Urinary bladder (tissue), 4 donors: ENCODE measurements at places on chromosomes 12 and 14.

- no peak for DNase-seq
Observed at GRCh38 chr14:65297744-65298143, 114.8 kb upstream of the FUT8 start.

- DNase-seq, result peak; percentile 76
Observed at GRCh38 chr12:52010152-52010622, 3.4 kb downstream of the TAMALIN start.

- DNase-seq, result no peak
Observed at GRCh38 chr12:115474539-115475353, 790.8 kb upstream of the TBX3 start.

GRCh38 chr12:68944296-68945076 lies 11.5 kb upstream of the CPM start:
- no peak for DNase-seq

DNA sequence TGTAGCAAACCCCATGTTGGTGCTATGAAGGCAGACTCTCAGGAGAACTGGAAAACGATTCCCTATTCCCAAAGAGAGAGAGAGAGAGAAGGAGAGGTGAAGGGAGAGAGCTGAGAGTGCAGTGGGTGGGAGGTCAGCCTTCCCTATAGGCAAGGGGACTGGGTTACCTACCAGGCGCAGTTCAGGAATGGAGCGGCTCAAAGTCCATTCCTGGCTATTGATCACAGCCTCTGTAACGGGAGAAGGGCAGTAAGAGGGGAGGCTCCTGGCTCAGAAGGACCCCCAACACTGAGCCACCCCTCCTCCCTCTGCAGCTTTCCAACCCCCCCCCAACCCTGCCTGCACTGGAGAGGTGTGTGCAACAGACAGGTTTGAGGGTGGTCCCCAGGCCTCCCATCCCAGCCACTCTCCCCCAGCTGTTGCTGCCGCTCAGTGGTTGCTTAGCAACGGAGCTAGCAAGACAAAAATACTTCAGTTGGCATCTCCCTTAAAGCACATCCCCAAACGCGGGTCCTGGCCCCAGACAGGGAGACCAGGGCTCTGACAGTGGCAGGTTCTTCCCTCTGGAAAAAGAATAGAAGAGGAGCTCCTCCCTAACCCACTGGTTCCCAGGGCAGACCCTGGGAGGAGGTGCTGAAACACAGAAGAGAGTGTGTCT lies 3.2 kb downstream of the AGAP2 start:
- DNase-seq, result no peak

DNA sequence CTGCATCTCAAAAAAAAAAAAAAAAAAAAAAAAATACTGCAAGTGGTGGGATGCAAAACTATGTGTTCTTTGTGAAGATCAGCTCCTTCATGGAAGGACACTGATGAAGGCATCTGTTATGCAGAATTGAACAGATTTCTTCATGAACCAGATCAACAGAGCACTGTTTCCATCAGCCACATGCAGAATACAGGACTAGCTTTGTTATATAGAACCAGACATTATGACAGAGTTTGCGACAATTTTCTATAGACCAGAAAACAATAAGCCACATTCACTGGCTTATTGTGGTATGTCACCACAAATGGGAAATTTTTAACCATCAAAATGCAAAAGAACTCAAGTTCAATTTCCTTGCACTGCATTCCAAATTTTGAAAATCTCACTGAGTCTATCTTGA lies 34.7 kb downstream of the CIT start:
- DNase-seq, result no peak

DNA sequence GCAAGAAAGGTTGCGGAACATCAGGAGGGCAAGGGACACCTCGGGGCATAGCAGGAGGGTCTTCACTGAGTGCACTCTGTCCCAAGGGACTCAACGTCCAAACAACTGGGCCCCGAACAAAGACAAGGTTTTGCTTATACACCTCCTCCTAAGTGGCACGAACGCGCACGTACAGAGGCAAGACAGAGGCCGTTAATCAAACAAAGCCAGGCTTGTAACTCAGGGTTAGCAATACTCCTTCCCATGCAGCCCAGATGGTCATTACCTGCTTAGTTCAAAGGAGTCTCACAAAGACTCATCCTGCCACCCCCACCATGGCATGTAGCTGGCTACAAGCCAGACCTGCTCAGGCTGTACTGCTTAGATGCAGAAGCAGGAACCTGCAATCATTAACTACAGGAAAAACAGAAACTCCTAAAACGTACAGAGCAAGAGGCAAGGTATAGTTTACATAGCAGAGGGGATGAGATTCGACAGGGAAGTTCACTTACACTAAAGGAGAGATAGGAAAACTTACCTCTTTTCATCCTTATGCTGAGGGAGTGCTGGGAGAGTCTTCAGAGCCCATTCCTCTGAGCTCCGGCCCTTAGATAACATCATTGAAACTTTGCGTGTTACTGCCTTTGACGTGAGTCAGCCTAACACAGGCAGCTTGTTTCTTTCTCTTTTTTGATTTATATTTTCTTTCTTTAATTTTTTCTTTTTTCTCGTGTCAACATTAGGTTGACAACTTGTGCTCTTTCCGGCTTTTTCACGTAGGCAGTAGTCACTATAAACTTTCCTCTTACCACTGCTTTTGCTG lies 1319.1 kb downstream of the TMEM121 start:
- no peak for DNase-seq

DNA sequence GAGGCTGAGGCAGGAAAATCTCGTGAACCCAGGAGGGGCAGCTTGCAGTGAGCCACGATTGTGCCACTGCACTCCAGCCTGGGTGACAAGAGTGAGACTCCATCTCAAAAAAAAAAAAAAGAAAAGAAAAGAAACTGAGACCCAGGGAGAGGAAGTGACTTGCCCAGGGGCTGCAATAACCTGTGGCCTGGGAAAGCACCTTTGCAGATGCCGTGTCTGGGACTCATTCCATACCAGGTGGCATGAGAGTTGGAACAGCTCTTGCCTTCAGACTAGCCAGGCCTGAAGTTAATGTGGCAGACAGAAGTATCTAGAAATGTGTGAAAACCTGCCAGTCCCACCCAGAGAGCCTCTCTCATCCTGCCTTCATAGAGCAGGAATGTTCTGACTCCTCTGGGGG lies 65.4 kb downstream of the PHETA1 start:
- no peak for DNase-seq

DNA sequence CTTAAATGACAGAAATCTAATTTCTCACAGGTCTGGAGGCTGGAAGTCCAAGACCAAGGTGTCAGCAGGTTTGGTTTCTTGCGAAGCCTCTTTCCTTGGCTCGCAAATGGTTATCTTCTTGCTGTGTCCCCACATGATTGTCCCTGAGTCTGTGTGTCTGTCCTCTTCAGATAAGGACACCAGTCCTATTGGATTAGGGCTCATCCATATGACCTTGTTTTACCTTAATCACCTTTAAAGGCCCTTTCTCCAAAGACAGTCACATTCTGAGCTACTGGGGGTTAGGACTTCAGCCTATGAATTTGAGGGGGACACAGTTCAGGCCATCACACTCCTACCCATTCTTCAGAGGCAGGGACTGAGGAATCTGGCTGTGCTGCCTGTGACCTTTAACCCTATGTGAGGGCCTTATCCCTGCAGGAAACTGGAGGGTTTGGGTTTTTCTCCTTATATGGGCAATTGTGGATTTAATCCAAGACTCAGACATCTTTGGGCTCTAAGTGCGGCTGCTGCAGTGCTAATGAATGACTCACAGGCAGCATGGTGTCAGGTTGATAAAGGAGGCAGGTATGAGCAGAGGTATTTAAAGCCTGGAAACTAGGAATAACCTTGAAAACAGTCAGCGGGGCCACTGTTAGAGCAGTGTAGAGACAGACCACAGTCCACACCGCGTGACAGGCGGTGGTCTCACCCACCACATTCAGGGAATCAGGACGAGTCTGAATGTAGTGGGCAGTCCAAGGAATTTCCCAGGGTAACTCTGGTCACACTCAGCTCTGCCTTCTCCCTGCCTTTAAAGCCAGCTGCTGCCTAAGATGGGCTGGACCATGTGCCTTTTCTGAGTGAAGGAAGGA lies 10.2 kb downstream of the TPCN1 start:
- DNase-seq, result no peak

GRCh38 chr12:21559855-21560569 lies 33.9 kb downstream of the SPX start:
- DNase-seq, result no peak

DNA sequence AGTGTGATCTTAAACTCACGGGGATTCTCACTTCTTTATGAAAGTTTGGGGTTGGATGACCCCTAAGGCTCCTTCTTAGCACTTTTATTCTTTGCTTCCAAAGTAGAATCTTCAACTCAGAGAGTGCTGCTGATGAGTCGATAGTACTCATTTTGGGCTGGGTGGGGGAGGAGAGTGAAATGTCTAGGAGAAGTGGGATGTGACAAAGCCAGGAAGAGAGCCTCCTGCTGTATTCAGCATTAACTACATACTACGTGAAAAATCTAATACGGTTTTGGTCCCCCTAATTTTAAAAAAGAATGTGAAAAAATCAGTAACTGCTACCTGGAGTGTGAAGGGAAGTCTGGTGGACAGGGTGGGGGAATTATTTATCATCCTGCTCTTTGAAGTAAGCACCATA lies 148.3 kb downstream of the SAMD4A start:
- DNase-seq, result no peak

GRCh38 chr12:106633451-106633823 lies 50.6 kb downstream of the RFX4 start:
- no peak for DNase-seq
